Fibroblast of skin of left biceps (primary cell): ENCODE measurements at places on chromosomes 12 and 14.
A peak's percentile ranks its signal among the peaks of the same experiment; 100 is the strongest.

DNA sequence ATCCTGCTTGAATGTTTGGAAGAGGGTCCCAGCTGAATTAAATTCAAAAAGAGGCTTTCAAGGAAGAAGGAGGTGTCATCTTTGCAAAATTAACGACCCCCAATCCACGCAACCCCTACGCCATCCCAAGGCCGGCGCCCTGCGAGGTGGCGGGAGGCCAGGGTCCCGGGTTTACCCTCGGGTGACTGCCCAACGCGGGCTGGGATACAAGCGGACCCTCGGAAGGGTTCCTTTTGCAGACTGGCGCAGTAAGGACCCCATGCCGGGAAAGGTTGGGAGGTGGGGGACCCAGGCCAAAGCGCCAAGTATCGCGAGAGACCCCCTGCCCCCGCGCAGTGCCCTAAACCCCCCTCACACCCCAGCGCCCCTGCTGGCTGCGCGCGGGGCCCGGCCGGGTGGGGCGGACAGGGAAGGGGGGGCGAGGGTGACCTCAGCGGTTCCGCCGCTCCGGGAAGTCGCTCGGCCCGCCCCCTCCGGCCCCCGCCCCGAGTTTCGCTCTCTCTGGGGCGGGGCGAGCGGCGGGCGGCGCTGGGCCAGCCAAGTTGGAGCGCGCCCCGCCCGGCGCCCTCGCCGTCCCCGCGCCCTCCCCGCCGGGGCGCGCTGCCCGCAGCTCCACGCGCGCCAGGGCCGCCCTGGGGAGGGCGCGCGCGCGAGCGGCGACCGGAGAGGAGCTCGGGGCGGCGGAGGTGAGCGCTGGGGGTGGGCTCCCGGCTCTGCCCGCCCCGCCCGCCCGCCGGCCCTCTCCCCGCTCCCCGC lies 708 bp upstream of the ZBTB42 start:
- peak; percentile 57 for DNase-seq

GRCh38 chr14:31194661-31195060 lies 12.9 kb downstream of the HECTD1 start:
- no peak for DNase-seq

- no peak for DNase-seq
These were observed 7.1 kb upstream of the KRT82 start for GRCh38 chr12:52413202-52413601.

- no peak for DNase-seq
These were observed 5.2 kb downstream of the FRS2 start for GRCh38 chr12:69475237-69475975.

GRCh38 chr12:110591451-110592051 lies 8.4 kb upstream of the PPTC7 start:
- DNase-seq = no peak

- no peak for DNase-seq
These were observed 183.7 kb downstream of the AKAP6 start for GRCh38 chr14:32512813-32513212.

GRCh38 chr12:6688543-6688998 lies 604 bp downstream of the ZNF384 start:
- DNase-seq = no peak

- no peak for DNase-seq
These were observed 90.5 kb downstream of the GALNT9 start for GRCh38 chr12:132238884-132239283.

- no peak for DNase-seq
These were observed 36.7 kb upstream of the GPATCH2L start for GRCh38 chr14:76115010-76115422.

DNA sequence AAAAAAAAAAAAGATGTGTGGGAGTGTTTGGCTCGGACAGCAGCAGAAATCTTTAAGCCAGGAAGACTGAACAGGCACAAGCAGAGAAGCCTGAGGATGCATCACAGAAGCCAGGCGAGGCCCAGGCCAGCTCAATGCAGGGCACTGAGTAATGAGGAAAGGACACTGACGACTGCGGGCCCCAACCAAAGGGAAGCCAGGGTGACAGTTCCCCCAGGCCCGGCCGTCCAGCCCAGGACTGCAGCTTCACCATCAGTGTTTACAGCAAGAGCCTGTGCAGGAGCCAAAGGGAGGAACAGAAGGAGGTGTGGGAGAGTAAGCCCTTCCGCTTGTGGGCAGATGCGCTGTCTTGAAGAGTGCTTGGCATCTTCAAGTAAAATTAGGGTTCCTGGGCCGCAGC lies 205.3 kb upstream of the SFSWAP start:
- no peak for DNase-seq

DNA sequence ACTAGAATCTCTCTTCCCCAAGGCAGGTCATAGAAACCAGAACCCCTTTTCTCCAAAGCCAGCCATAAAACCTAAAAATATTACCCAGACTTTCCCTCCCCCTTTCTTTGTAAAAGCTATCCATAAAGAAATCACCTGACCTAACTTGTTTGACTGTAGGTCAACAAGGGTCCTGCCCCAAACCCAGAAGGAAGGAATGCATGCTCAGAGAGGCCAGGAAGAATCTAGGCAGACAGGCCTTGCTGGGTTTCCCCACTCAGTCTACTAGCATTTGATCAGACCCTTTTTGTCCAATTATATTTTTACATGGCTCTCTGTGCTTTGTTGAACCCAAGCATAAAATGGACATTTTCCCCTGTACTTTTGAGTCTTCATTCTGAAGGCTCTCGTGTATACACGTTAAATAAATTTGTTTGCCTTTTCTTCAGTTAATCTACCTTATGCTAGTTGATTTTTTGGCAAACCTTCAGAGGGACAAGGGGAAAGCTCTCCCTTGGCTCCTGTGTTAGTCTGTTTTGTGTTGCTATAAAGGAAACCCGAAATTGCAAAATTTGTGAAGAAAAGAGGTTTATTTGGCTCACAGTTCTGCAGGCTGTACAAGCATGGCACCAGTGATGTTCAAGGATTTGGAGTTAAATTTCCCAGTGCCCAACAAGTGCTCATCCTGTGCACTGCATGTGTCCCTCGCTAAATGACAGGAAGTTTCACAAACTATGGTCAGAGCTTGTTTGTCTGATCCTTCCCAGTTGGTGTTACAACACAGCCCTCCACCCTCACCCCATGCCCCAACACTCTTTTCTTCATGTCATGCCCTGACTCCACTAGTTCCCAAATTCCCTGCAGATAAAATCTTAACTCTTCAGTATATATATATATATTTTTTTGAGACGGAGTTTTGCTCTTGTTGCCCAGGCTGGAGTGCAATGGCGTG lies 14.2 kb upstream of the RASSF3 start:
- DNase-seq = no peak

GRCh38 chr12:50825372-50825838 lies 17.3 kb upstream of the TMPRSS12 start:
- peak; percentile 39 for DNase-seq

GRCh38 chr12:52605542-52605941 lies 4.3 kb upstream of the KRT72 start:
- DNase-seq = no peak

- no peak for DNase-seq
These were observed at the start of gene PIANP for GRCh38 chr12:6700646-6701051. Gene PIANP, minus strand, starts transcription at chr12:6700815. Its CDS starts 2,754 bp downstream, at chr12:6698061.

DNA sequence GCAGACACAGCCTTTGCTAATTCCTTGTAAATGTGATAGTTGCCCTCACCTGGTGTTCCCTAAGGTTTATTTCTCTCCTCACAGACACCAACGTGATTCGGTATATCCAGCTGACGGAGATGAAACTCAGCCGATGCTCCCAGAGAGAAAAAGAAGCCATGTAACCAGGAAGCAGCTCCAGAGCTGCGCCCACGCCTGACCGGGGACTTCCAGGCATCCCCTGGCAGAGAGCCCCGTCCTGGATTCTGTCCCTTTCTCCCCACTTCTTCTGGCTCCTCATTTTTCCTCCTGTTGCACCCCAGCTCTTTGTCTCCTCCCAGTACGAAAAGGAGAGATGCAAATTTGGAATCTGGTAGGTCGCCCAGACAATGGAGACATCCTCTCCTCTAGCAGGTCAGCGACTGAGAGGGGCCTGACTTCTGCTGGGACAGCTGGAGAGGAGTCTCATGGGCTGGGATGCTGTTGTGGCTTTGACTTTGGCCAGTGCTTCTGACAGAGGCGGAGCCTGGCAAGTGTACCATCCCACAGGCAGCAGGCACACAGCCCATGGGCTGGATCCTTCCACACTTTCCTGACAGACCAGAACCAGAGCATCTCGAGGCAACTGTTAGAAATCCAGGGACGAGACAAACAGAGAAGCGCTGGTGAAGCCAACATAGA lies 29.4 kb downstream of the TTC9 start:
- no peak for DNase-seq

DNA sequence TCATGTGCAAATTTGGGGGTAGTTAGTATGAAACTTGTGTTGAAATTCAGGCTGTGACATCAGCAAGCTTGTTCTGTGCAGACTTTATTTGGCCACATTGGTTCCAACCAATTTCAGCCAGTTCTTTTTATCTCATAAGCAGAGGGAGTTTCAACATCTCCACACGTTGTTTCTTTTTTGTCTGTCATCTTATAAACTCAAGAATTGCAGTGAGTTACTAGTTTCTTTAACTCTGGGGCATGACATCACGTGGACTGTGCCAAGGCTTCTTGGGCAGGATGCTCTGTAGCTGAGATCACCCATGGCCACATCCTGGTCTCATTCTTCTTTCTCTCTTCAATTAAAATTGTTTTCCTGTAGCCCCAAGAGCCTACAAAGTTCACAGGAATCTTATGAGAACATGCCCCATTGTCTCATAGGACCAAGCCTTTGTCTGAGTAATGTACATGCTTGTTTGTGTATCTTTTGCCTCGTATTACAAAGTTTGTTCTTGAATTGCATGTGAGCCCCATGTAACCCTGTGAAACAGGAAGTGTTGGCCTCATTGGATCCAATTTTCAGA lies 982.0 kb upstream of the TMEM132C start:
- peak; percentile 45 for DNase-seq

DNA sequence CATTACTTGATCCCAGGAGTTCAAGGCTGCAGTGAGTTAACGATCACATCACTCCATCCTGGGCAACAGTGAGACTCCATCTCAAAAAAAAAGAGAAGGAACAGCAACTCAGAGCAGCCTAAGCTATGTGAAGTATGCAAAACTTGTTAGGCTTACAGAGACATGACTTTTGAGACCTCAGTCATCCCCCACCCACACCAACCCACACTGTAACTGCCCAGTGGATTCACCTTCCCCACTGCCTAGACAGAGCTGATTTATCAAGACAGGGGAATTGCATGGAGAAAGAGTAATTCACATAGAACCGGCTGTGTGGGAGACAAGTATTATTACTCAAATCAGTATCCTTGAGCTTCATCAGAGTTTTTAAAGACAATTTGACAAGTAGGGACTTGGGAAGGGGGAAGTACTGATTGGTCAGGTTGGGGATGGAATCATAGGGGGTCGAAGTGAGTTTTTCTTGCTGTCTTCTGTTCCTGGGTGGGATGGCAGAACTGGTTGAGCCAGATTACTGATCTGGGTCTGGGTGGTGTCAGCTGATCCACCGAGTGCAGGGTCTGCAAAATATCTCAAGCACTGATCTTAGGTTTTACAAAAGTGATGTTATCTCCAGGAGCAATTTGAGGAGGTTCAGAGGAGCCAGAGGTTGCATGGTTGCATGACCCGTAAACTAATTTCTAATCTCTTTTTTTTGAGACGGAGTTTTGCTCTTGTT lies 6.2 kb upstream of the WDR89 start:
- DNase-seq = no peak

- no peak for DNase-seq
These were observed 66.6 kb upstream of the FAR2 start for GRCh38 chr12:29082522-29082921.

- no peak for DNase-seq
These were observed 498.3 kb upstream of the NOVA1 start for GRCh38 chr14:27096091-27096490.

DNA sequence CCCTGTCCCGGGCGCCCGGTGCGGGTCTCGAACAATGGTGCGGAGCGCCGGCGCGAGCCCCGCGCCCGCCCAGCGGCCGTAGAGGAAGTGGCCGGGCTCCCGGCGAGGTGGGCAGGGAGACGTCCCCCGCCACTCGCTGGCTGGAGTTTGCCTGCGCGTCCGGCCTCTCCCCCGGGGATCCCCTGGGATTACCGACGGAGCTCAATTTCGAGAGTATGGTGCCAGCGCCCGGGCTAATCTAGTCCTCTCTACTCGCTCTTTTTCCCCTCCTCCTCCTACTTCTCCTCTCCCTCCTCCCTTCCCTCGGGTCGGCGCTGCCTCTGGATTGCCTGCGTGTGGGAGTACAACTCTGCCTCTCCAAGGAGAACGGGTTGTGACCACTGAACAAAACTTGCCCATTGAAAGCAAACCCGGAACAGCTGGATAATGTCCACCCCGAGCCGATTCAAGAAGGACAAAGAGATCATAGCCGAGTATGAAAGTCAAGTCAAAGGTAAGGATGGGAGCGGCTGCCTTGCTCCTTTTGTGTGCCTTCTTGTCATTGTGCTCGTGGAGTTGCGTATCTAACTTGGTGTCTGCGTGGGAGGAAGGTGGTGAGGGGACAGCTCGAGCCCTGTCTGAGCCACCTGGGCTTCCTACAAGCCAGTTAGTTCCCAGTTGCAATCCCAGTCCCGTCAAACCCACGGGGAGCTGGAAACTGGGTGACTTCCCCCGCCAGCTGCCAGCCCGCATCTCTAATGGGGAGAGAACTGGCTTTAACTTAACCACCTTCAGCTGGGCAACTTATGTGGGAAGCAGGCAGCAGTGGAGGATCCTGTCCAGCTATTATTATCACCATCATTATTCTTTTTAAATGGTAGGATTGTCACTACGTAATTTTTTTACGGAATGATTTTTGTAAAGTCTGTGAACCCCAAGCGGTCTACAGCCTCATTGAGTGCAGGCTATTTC lies at the start of gene SRGAP1:
Gene SRGAP1, plus strand, starts transcription at position 310 of the 951 bp plus-strand sequence. Its CDS starts 117 bp downstream, at position 427.
- peak; percentile 36 for DNase-seq

- no peak for DNase-seq
These were observed 143.4 kb upstream of the ARHGAP5 start for GRCh38 chr14:31933716-31934115.

DNA sequence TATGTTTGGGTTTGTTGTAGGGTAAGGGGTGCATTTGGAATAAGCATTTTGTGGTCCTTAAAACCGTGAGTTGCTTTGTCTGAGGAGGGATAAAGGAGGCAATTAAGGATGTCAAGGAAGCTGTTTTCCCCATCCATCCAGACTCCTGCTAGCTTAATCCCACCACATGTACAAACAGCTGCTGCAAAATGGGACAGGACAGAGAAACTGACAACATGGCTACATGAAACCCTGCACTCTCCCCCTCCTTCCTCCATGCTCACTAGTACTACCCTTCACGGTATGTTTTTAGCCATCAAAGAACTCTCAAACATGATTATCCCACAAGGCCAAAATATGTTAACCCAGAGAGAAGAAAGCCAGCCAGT lies 20.6 kb downstream of the ST8SIA1 start:
- no peak for DNase-seq

DNA sequence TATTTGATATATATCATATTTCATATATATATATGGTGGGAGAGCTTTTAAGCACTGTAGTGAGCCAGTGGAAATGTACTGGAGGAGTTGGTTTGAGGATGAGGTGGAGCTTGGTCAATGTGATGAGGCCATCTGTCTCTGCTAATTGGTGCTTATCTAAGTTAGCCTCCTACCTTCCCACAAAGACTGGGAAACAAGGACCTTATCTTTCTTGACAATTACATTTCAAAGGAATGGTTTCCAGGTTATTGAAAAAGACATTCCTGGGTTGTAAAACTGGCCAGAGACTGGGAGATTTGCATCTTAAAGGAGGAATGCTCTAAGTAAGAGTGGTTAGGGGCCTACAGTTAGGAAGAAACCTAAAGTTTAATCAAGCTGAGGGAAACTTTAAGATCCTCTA lies 212.8 kb upstream of the SYT1 start:
- DNase-seq = no peak
